ENCODE measurements at places on chromosomes 5 and 9.

GRCh38 chr9:122239722-122240121 lies 11.0 kb upstream of the LHX6 start:
- DNase-seq: no peak

DNA sequence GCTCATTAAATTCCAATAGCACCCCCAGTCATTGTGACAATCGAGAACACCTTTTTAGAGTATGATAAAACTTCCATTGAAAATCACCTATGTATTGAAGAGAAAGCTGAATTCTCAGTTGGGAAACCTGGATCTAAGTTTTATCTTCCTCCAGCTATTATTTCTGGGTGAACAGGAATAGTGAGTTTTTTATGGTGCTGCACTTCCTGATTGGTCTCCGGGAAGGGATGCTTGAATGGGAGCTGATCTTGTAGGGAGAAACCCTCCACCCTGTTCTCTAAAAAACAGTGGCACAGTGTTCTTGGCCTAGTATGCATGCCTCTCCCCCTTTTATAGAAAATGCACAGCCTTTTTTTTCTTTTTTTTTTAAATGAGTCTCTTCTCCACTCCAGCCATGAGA lies 112.2 kb downstream of the ACTBL2 start:
- DNase-seq: no peak

DNA sequence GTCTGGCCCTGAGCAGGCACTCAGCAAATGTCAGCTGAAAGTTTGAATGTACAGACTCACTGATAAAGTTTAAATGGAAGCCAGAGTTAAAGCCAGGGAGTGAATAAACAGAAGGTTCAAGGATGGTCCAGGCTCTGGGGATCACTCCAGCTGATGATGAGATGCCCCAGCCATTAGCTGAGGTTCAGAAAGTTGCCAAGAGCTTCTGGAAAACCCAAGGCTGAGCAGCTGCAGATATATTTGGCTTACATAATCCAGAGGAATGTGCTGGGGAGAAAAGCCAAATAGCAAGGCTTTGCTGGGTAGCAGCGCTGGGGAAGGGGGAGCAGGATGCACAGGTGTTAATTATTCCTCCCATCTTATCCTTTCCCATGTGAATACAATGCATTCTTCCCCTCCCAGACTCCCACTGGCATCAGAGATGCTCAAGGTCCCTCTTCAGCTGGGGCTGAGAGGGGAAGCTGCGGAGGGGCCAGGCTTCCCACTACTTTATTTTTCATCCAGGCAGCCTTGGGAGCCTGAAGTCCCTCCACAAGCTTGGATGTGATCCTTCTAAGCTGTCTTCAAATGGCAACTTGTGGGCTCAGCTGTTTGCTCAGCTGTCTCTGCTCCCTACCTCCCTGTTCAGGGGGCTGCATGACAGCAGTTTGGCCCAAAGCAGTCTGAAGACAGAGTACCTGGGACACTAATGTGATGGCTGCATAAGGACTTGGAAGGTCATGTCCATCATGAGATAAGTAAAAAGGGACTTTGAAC lies 341.2 kb downstream of the TRIM32 start:
- no peak for DNase-seq

GRCh38 chr5:172453206-172453985 lies 929 bp downstream of the SH3PXD2B start:
- DNase-seq: no peak

- DNase-seq: no peak
These were observed 216.9 kb downstream of the GLIS3 start for GRCh38 chr9:4082948-4083347.

GRCh38 chr9:134408389-134408788 lies 82.1 kb downstream of the RXRA start:
- DNase-seq: no peak

GRCh38 chr9:104907278-104907951 lies 20.5 kb downstream of the ABCA1 start:
- no peak for DNase-seq

DNA sequence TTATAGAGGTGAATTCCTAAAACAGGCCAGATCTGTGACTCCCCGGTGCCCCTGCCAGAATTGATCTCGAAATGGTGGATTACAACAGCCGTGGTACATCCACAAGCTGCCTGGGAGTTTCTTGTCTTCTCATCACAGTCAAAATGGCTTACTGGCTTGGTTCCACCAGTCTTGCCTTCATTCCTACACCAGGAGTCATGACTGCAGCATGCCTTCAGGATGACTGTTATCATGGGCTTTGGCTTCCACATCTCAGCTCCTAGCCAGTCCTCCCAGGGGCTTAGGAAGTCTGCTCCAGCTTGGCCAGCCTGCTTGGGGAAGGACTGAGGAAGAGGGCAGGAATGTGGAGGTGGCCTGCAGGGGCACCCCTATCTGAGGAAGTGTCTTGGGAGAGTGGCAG lies 132.9 kb upstream of the NR3C1 start:
- no peak for DNase-seq

DNA sequence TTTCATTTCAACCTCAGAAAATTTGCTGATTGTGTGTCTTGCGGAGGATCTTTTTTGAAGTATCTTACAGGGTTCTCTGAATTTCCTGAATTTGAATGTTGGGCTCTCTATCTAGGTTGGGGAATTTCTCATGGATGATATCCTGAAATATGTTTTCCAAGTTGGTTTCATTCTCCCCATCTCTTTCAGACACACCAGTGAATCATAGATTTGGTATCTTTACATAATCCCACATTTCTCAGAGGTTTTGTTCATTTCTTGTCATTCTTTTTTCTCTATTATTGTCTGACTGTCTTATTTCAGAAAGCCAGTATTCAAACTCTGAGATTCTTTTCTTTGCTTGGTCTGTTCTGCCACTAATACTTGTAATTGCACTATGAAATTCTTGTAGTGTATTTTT lies 456.9 kb downstream of the PRELID2 start:
- DNase-seq: no peak

- no peak for DNase-seq
These were observed 149.7 kb upstream of the IRX4 start for GRCh38 chr5:2032432-2032831.

Data from activated naive CD8-positive, alpha-beta T cell treated with anti-CD3 and anti-CD28 coated beads, Interleukin-2, amount 10 ng/mL, durations not matched to agents 7 days and 5 days (primary cell).